ENCODE measurements at places on chromosomes 11 and 22.

DNA sequence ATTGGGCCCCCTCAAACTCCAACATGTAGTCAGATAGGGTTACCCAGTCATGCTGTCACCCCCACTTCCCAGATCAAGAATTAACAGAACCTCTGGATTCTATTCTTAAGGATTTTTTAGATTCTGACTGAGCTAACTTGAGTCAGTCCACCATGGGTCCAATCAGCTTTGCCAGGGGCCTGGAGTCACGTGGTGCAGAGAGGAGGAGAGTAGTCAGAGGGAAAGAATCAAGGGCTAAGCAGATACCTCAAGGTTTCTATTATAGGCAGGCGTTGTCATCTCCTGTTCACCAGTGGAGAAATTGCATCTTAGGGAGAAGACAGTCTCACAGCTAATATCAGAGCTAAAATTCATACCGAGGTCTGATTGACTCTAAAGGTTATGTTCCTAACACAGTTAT, 28.2 kb downstream of the FZD4 start:
- DNase-seq: no peak

GRCh38 chr22:48702573-48703264, 1125.0 kb downstream of the BRD1 start:
- DNase-seq: no peak

DNA sequence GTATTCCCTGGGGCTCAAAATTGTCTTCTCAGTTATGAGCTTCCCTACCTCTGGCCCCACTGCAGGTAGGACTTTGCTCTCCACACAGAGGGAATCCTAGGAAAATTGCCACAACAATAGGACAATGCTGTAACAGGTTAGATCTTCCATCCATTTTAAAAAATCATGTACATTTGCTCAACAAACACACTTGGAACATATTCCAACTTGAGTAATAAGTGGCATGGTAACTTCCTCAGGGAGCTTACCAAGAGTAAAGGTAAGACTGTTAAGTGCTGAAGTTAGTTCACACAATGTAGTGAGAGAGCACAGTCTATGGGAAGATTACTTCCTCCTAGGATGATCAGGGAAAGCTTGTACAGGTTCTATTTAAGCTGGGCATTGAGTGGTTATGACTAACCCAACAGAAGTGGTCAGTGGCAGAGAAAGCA, 78.9 kb upstream of the BIRC3 start:
- DNase-seq: no peak

DNA sequence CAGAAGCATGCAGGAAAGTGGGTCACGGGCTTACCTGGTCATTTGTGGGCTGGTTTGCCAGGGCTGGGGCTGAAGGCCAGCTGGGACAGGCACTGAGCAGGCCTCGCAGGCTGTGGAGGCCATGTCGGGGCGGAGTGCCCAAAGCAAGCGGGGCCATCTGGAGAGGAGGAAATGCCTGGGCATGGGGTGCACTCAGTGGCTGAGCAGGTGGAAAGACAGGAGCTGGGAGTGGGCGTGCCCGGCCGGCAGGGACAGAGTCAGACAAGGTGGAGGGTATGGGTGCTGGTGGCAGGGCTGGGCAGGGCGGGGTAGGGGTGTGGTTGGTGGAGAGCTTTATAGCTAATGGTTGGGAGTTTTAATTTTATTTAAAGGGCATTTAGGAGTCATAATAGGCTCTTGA, 27.4 kb downstream of the DAGLA start:
- DNase-seq: no peak

DNA sequence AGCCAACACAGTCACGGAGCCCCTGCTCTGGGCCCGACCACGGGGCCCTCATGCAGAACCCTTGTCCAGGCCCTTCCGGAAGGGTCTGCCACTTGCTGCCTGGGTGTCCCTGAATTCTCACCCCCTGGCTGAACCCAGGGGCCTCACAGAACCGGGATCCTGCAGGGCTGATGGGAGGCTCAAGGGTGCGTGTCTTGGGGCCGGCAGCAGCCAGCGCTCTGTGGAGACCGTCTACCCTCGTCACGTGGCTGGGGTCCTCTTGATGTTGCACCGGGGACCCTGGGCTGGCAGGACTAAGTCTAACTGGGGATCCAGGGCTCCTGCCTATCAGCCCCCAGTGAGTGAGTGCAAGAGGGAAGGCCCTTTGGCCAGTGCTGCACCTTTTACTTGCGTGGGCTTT, 19.3 kb upstream of the CCDC188 start:
- DNase-seq: no peak

GRCh38 chr22:28771195-28771791, 1.2 kb upstream of the CCDC117 start:
- DNase-seq: no peak

GRCh38 chr11:35146074-35146521, 7.1 kb downstream of the CD44 start:
- peak; percentile 77 for DNase-seq

DNA sequence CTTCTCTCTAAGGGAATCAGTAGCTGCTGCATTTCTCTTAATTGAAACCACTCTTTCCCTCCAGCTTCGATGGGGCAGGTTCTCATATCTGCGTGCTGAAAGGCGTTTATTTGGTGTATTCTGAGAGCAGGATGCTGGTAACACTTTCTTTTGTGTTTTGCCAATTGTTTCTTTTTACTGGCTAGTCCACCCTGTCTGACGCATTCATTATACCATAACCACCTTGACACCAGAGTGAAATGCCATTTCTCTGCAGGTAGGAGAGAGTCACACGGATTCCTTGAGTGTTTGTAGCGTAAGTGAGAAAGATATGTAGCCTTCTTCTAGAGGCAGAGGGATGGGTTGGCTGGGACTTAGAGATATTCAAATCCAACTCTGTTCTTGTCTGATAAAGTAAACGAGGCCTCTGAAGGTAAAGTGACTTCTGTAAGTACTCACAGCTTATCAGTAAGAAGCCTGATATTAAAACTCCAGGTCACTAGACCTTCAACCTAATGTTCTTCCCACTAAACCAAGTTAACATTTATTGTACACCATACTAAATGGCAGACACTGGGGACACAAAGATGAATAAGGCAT, 21.4 kb downstream of the CD44 start:
- no peak for DNase-seq

DNA sequence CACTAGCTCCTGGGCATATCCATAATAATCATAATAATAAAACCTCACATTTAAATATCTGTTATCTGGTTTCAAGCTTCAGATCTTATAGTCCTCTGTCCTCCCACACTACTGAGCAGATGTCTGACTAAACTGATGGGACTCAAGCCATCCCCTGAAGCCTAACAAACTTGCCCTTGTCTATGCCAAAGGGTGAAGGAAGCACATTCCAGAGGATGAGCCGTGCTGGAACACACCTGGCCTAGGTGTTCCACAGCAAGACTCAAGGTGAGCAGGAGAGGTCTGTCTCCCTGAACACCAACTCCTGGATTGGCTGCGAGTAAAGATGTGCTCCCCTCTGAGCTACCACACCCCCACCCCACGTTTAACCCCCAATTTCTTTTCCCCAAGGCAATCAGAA, 14.7 kb downstream of the SCUBE2 start:
- DNase-seq: no peak

DNA sequence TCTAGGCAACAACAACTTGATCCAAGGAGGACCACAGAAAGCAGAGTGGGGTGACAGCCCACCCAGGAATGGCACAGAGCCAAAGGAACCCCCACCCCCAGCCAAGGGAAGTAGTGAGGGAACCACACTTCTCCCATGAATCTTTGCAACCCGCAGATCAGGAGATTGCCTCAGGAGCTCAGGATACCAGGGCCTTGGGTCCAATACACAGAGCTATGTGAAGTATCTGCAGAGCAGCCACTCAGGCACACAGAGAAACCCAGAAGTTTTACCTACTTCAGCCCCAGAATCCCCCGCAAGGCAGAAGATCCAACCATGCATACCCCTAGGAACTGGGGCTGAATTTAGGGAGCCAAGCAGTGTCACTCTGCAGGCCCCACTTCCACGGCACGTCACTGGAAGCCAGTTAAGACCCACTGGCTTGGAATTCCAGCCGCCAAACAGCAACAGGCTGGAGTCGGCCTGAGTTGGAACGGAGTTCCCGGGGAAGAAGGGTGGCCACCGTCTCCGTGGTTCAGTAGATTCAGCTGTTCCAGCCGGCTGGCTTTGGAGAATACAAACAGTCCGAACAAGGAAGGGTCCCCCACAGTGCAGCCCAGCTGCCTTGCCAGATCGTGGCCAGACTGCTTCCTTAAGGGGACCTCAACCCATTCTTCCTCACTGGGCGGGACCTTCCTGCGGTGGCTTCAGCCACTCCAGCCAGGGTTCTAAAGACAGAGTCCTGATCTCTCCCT, 174.1 kb downstream of the TTC28 start:
- DNase-seq: no peak

GRCh38 chr11:133821776-133822175, 23.5 kb downstream of the SPATA19 start:
- no peak for DNase-seq

- no peak for DNase-seq
Observed at GRCh38 chr11:86511086-86511551, 136.4 kb downstream of the CCDC81 start.

DNA sequence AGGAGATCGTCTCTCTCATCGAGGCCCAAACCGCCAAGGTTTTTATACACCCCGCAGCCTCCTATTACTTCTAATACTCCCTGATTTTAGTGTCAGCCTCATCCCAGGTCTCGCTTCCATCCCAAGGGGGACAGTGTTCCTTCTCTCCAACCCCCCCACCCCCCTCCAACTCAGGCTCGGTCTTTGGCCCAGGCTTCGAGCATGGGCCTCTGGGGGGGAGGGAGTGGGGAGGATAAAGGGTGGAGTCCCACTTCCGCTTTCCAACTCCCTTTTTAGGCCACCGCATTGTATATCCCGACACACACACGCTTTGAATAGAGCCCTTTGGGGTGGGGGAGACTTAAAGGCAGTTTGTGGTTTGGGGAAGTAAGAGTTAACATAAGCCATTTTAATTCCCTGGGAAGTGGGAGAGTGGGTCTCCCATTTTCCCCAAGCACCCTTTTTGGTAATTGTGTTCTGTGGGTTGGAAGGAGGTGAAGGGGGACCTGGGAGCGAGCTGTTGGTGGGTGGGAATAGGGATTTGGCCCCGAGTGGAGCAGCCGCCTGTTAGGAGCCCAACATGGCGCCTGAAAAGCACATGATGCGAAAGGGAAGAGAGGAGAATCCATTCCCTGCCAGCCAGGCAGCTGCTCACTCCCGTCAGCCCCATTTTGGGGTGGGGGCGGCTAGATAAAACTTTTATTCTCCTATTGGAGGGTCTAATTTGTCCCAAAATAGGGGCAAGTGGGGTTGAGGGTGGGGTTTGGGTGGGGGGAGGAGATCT, 844 bp downstream of the PCF11 start:
- DNase-seq: peak; percentile 50

DNA sequence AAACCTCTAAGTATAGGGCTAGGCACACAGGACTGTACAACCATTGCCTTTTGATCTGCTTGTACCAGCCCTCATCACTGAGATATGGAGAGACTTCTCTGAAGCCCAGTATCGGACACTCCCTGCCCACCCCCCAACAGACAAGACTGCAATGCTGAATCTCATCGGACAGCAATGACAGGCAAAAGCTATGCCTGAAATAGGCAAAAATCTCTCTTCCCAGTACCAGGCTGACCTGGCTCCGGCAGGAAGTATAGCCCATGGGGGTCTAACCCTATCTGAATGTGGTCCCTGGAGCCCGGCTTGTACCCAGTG, 6.5 kb downstream of the RHOG start:
- DNase-seq: no peak

DNA sequence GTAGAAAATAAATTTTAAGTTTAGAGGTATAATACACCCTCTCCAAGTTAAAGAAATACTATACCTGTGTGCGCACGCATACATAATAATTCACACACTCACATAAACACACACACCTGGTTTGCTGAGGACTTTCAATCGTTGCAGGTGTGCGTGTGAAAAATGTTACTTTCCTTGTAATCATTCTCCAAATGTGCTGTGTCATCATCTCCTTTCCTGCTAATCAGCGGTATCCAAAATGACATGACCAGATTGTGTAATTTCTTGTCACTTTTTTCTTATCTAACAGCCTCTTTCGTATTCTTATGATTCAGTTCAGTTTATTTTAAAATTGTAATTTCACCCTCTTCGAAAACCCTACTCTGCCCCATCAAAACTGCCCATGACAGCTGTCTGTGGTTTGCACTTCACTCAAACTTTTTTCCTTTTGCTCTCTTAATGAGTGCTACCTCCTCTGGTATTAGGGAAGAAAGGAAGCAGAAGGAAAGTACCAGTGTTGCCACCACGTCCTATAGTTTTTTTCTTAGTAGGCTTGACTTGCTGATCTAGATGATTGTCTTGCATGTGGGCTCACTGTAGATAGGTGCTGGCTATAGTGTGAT, 651.2 kb downstream of the CNTN5 start:
- no peak for DNase-seq

- no peak for DNase-seq
Observed at GRCh38 chr11:125025968-125026367, 37.1 kb upstream of the SLC37A2 start.

DNA sequence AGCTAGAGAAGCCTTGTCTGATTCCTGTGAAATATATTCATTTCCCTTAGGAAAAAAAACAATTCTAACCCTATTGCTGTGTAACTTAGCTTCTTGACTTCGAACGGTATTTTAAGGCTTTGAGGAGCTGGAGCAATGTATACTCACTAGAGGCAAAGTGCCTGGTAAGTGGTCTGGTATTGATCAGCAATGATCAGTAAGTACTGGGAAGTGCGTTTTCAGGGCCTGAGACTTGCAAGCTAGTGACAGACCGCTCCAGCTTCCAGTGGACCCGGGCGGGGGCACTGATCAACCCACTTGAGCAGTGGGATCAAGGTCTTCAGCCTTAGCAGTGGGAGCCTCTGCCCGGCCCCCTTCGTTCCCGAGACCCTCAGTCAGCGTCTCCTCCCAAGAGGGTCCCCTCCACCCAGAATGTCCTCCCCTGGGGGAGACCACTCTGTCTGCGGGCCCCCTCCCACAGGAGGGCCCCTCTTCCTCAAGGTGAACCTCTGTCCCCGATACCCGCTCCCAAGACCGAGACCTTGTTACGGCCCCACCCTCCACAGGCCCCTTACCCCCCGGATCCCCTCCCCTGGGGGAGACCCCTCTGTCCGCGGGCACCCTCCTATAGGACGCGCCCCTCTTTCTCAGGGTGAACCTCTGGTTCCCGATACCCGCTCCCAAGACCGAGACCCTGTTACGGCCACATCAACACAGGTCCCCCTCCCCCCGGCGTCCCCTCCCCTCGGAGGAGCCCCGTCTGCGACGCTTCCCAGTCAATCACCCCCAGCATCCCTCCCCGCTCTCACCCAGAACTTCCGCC, 452 bp upstream of the ATXN10 start:
- DNase-seq: no peak
